Hypothalamus (tissue), 51 donors: ENCODE measurements at places on chromosomes 1 and 21.

GRCh38 chr1:229848752-229849677 is 218.0 kb upstream of the GALNT2 start:
- no peak for DNase-seq

DNA sequence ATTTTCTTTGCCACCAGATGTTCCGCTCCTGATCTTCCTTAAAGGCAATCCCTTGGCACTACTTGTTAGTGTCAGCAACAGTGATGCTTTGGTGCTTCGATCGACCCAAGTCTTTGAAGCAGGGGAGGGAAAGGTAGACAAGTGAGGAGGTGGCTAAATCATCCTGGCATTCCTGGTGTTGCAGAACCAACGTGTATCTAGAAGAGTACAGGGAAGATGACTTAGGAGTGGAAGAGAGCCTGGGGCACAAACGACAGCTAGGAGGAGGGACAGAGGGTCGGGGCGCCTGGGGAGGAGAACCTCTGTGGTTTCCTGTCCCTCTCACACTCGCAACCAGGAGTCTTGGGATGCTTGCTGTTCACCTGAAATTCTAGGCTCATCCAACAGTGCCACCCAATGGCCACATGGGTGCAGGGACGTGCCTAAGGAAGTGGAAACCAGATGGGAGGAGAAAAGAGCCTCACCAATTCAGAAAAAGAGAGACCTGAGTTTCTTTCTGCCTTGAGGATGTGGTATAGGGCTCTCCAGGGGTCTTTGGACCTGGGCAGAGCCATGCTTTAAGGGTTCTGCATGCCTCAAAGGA is 9.5 kb upstream of the KCNA2 start:
- peak; percentile 87 for DNase-seq

- no peak for DNase-seq
Observed at GRCh38 chr1:36638268-36638667, 155.6 kb upstream of the CSF3R start.

DNA sequence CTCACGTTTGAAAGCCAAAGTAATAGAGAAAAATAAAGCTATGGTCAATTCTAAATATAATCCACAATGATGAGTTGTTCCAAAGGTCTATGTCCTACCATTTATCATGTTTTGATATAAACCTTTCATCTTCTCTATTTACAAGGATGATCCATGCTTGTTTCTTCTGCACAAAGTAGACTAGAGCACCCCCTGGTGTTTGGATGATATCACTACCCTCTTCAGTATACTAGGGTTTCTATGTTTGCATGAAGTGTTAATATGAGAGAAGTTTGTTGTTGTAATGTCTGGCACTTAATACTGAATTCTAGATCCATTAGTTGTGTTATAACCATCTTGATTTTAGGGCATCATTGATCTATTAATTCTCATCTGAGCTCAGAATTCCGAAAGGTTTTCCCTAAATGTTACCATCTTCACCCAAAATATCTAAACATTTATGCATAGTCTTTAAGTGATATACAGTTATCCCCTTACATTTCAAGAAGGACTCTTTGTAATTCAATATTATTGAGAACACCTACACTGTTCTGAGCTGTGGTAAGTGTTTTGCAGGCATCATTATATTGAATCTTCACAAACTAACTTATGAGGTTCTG is 21.1 kb downstream of the CLDN8 start:
- no peak for DNase-seq

DNA sequence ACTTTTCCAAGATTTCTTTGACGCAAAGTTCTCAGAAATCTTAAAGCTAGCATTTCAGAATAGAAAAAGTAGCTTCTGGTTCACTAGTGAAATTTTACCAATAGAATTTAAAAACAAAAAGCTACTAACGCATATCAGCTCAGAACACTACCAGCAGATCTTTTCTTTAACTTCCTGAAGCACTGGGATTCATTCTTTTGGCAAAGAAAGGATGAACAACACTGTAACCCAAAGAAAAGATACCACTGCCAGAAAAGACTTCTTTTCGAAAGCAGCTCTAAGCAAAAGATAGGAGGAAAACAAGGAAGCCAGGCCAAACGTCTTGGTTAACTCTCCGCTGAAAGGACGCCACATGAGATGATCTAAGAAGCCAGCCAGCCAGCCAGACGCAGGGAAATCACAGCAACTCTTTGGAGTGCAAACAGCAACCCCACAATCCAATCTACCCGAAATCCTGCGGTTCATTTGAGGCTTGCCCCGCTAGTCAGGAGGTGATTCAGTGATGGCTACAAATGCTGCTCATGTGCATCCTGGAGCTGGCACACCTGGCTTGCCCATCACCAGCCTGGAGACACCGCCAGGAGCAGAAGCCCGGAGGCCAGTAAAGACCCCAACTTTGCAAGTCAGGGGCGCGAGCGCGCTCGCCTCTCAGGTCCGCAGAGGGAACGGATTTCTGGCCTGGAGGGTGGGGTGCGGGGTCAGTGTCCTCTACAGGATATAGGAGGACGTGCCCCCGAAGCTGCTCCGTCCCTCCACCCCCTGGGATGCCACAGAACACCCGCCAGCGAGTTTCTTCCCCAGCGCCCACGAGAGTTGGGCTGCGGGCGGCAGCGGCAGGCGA is 812 bp downstream of the NBPF1 start:
- DNase-seq = peak; percentile 73

DNA sequence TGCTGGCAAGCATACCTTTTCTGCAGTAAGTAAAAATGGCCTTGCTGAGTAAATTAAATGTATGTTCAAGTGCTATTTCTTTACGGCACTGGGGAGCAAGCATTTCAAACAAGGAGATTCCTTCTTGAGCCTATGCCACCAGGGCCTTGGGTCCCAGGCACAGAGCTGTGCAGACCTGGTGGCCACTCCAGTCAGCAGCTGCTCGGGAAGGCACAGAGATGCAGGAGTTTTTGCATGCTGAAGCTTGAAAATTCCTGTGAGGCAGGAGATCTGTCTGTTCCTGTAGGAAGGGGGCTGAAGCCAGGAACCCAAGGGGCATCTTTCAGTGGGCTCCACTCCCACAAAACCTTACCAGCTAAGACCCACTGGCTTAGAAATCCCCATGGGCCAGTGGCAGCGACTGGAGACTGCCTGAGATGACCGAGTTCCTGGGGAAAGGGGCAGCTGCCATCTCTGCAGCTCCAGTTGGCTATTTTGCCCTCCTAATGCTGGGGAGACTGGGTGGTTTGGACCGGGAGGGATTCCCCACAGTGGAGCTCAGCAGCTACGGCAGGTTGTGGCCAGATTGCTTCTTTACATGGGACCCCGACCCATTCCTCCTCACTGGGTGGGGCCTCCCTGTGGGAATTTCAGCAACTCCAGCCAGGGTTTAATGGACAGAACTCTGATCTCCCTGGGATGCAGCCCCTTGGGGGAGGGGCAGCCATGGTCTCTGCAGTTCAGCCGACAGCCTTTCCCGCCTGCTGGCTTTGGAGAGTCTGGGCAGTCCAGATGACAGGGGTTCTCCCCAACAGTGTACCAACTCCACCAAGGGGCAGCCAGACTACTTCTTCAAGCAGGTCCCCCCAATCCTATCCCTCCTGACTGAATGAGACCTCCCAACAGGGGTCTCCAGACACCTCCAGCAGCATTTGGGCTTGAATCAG is 8.4 kb upstream of the PGBD2 start:
- DNase-seq = no peak

- no peak for DNase-seq
Observed at GRCh38 chr1:8970870-8971337, 25.2 kb downstream of the CA6 start.

DNA sequence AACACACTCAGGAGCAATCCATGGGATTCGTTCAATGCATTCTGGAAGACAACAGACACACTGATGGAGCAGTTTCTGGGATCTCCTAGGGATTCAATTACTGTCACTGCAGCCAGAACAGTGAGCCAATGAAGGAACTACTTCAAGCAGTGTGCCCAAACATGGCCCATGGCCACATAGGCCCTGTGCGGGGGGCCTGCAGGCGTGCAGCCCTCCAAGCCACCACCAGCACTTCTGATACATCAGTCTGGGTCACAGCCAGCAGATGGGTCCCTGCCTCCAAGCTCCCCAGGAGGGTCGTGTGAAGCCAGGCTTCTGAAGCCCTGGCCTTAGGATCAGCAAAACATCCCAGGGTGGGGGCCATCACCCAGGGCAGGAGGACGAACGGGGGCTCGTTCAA is 99.3 kb downstream of the RAVER2 start:
- DNase-seq = no peak

- no peak for DNase-seq
Observed at GRCh38 chr1:203300441-203301330, 4.6 kb upstream of the BTG2 start.

GRCh38 chr21:18403735-18404450 is at the start of gene TMPRSS15:
Gene TMPRSS15 (minus strand): TSS chr21:18403785. CDS start chr21:18403622, 163 bp downstream.
- DNase-seq = no peak

DNA sequence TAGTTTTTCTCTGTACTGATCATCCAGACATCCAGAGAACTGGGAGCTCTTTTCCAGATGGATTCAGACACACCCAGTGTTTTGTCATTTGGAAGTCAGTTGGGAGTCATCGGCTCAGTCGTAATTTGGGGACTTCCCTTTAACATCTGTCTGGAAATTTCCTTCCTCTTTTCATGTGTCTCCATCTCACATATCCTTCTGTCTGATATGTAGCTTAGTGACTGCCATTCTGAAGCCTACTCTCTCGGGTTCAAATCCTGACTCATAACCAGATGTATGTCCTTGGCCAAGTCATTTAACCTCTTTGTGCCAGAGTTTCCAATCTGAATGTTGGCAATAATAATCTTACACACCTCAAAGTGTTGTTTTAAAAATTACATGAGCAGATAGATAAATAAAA is 3.0 kb downstream of the MORC3 start:
- DNase-seq = no peak

DNA sequence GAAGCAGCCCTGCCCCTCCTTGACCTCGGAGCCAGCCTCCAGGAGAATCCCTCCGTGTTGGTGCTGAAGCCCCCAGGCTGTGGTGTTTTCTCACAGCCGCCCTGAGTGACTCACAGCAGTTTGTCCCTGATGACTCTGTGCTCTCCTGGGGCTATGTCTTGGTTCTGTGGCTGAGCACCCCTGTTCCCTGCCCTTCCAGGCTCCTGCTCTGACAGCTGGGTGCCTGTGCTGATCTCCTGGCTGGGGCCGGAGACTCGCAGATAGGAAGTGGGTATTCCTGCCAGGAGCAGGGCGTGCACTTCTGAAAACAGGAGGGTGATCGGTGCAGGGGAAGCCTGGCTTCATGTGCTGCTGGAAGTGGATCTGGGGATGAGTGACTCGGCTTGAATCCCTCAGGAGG is 34.5 kb downstream of the POFUT2 start:
- DNase-seq = no peak

- no peak for DNase-seq
Observed at GRCh38 chr1:84619383-84620102, 45.3 kb upstream of the CTBS start.
